ENCODE measurements at places on chromosomes 6 and 20.

GRCh38 chr20:12265662-12266061 is 348.0 kb downstream of the BTBD3 start:
- DNase-seq, result no peak

DNA sequence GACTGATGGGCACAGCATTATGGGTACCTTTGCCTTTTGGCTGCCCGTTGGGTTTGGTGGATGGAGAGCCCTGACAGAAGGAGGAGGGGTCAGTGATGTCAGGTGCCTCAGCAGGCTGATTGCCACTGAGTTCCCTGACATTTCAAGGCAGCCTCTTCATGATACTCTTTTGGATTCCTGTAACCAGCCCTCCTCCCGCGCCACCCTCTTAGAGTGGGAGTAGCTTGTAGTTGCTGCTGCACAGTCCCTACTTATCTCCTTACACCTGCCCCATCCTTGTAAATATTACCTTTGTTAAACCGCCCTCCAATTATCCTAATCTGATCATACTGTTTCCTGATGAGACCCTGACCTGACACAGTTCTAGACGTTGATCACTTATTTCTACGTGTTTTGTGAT is 140.0 kb downstream of the CFAP61 start:
- DNase-seq, result no peak

- no peak for DNase-seq
Measured at GRCh38 chr20:12453711-12454110, 536.0 kb downstream of the BTBD3 start.

- no peak for DNase-seq
Measured at GRCh38 chr6:70894001-70894400, 62.9 kb downstream of the B3GAT2 start.

DNA sequence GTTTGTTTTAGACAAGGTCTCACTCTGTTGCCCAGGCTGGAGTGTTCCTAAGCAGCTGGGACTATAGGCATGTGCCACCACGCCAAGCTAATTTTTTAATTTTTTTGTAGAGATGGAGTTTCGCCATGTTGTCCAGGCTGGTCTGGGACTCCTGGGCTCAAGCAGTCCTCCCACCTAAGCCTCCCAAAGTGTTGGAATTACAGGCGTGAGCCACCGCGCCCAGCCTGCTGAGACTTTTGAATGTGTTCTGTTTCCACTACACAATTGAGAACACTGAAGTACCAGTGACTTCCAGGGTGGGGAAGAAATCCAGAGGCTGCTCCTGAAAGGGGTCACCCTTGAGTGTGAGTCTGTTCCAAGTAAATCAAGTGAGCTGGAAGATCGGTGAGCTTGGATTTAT is 81.3 kb upstream of the ARMC2 start:
- DNase-seq, result no peak

DNA sequence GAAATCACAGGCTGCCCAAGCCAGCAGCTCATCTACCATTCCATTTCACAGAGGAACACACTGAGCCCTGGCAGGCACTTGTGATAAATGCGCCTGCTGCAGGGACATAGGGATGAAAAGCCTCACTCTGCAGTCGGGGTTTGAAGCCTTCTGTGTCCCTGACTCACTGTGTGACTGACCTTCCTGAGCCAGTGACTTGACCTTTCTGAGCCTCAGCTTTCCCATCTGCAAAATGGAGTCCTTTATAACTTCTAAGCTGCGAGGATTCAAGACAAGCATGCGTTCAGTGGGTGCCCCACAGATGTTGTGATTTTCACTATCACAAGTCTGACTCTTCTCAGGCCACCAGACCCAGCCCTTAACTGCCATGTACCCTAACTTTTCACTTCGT is 5.5 kb downstream of the TGM2 start:
- no peak for DNase-seq

- DNase-seq, result no peak
Measured at GRCh38 chr6:149445095-149445466, 39.7 kb downstream of the ZC3H12D start.

DNA sequence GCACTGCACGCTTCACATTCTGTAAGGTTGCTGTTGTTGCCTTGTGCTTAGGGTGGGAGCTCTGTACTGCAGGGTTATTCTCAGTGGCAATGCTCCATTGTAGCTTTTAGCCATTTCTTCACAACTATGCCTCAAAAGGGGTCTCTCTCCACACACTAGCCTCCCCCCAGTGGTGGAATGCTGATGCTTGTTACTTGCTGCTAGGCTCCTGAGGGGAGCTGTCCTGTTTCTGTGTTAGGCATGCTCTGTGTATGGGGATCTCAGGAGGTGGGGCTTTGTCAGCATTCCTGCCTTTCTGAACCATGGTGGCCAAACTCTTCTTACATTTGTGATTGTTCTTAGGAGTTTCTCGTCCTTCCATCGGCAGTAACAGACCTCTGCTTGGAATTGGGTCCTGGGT is 18.8 kb downstream of the TMEM170B start:
- DNase-seq, result no peak

GRCh38 chr20:48463916-48464315 is 363.9 kb downstream of the PREX1 start:
- DNase-seq, result no peak

GRCh38 chr6:7150381-7151064 is 42.8 kb downstream of the RREB1 start:
- no peak for DNase-seq

DNA sequence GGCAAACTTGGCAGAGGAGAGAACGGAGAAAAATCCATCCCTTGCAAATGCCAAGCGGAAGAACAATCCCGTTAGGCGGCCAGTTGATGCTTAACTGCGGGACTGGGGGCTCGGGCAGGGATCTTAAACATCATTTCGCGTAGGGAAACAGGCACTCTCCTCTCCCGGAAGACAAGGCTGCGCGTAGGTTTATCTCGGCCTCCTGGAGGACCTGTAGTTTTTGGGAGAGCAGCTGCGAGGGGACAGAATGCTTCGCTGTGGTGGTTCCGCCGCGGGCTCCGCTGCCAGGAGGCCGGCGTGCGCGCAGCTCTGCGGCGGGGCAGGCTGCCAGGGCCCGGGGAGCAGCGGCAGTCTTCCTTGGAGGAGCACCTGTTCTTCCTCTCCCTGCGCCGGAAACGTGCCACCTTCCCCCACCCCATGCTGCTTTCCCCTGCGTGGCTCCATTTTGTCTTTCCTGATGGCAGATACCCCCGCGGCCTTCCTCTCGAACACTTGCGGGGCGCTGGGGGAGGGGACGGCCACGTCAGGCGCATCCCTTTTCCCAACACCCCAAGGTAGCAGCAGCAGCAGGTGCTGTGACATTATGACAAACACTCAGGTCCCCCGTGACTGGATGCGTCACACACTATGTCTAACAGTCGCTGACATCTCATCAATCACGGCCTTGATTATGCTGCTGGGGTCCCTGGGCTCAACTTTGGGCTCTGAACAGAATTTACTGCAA is 230.7 kb upstream of the BTBD3 start:
- no peak for DNase-seq

DNA sequence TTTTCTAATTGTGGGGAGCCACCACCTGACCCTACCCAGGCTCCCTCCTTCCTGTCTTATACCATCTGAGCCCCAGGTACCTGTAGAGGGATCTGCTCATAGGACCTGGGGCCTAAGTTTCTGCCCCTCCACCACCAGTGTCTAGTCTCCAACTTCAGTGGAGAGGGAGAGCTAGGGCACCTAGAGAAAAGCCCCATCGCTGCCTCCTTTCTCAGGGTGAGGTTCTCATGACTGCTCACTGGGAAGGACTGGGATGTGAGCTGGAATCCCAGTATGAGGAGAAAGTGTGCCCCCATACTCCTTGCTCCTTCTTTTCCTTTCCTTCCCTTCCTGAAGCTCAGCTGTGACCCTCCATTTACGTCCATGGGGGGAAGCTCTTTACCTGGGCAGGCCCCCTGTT is 231.6 kb downstream of the LRFN2 start:
- DNase-seq, result no peak

- DNase-seq, result no peak
Measured at GRCh38 chr6:91719414-91719813, 1132.5 kb upstream of the MAP3K7 start.

DNA sequence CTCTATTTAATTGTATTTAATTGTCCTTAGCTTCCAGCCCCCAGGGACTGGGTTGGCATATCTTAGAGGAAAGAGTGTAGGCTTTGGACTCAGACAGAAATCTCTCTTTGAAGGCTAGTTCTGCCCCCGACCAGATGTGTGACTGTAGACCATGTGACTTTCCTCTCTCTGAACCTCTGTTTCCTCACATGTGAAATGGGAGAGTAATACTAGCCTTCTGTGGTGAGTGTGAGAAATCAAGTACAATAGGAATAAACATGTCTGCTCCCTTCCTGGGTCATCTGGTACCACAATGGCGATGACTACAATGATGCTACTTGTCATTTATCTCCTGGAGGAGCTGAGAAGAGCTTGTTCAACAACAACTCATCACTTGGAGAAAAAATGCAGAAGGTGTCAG is 179.9 kb downstream of the LRFN2 start:
- no peak for DNase-seq

GRCh38 chr6:41367700-41368099 is 32.3 kb downstream of the NCR2 start:
- DNase-seq, result no peak

- no peak for DNase-seq
Measured at GRCh38 chr20:49353348-49353747, 75.5 kb upstream of the ZNFX1 start.

GRCh38 chr6:80771941-80772340 is 665.5 kb downstream of the BCKDHB start:
- no peak for DNase-seq

DNA sequence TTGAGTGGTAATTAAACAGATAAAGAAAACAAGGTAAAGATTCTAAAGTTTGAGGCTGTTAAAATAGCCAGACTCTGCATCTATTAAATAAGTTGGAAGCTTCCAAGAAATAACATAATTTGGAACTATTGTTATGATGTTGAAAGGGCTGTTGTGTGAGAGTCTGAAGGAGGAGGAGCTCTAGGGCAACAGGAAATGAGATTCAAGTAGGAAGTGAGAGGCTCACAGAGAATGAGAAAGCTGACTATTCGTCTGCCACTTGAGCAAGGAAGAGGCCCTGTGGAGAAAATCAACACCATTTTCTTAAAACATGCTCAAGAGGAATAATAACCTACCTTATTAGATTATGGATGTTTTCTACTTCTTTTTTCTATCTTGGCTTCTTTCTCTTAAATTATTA is 185.2 kb downstream of the SLC24A3 start:
- DNase-seq, result no peak

DNA sequence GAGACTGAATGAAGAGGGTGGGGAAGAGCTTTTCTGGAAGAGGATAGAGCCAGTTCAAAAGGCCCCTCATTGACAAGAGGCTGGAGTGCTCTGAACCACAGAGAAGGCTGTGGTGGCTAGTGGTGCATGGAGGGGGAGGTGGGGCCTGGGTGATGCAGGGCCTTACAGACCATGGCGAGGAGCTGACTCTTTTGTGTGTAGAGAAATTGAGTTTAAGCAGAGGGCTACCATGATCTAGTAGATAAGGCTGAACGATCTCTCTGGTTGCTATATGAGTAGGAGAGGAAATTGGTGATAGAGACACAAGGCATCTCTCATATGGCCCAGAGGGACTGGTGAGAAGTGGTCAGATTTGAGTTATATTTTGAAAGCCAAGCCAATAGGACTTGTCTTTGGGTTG is 137.6 kb downstream of the UST start:
- DNase-seq, result no peak

DNA sequence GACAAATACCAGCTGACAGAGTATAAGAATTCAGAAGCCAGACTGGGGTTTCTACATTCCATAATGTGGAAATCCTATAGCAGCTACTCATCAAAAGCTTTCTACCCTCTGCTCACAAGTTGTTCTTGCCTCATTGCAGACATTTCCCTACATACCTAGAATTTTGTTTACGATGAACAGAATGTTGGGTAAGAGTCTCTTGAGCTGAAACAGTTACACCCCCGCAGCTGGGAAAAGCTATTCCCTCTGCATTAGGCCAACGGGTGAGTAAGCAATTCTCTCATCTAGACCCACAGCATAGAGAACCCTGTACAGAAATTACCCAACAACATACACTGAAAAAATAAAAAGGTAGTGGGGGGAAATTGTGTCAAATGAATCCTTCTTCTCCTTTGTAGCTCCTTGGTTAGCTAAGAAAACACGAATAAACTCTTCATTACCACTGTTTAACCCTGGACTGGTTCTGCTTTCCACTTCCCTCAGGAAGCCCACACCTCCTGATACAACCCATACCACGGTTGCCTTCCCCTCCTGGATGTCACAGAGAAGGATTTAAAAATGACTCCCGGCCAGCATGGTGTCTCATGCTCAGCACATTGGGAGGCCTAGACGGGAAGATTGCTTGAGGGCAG is 215.0 kb upstream of the SHLD1 start:
- DNase-seq, result no peak

DNA sequence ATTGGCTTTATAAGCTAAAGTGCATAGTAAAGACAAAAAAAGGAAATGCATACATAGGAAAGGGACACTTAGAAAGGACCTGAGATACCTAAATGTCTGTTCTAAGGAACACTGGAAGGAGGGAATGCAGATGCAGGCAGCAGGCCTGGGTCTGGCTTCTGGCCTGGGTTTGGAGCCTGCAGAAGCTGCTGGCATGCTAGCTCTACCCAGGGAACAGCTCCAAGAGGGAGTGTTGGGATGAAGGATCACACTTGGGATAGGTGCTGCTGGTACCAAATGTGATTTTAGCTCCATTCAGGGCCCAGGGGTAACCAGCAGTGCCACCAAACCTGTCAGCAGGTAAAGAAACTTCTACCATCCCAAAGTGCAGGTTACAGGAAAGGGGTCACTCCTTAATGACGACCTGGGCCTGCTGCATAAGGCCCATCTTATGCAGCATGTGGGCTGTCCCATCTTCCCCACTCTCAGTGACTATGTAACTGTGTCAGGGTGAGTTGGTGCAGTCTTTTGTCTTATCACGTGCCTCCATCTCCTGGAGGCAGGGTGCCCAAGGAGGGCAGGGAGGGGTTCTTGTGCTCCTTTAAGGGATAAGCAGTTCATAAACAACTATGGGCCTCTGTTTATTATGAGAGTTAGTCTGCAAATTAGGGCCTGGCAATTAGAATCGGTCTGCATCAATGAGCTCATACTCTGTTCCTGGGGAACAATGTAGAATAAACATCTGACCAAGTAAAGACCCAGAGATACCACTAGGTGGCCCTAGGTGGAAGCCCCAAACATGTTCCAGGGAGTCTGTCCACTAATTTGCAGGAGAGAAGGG is 26.9 kb downstream of the DDX27 start:
- DNase-seq, result peak; percentile 45

DNA sequence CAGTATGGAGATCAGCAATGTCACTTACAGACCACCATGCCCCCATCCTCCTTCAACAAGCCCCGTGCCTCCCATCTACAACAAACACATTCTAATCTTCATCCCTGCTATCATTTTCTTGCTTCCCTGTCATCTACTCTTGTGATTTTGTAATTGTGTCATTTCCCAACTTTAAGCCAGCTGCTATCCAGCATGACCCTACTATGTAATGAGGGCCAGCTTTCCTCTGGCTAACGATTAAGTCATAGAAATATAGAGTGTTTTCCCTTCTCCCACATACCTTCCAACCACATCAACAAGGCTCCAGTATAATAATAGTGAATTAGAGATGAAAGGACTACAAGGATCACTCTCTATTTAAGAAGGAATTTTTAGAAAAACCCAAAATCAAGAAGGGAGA is 607.0 kb downstream of the TENT5A start:
- no peak for DNase-seq

- DNase-seq, result no peak
Measured at GRCh38 chr20:62363920-62364851, 2.9 kb downstream of the LAMA5 start.

- no peak for DNase-seq
Measured at GRCh38 chr6:136470044-136470443, 80.2 kb downstream of the MAP7 start.

- no peak for DNase-seq
Measured at GRCh38 chr6:160692369-160692959, 9.6 kb upstream of the PLG start.

- DNase-seq, result no peak
Measured at GRCh38 chr6:152905551-152906299, 77.1 kb downstream of the FBXO5 start.
